Activated CD8-positive, alpha-beta memory T cell treated with anti-CD3 and anti-CD28 coated beads, Interleukin-2, amount 50 U/mL, for 4 hours (primary cell): ENCODE measurements at places on chromosomes 7 and 10.

- peak; percentile 62 for DNase-seq
Measured at GRCh38 chr10:30701451-30702173, 72.1 kb upstream of the LYZL2 start.

DNA sequence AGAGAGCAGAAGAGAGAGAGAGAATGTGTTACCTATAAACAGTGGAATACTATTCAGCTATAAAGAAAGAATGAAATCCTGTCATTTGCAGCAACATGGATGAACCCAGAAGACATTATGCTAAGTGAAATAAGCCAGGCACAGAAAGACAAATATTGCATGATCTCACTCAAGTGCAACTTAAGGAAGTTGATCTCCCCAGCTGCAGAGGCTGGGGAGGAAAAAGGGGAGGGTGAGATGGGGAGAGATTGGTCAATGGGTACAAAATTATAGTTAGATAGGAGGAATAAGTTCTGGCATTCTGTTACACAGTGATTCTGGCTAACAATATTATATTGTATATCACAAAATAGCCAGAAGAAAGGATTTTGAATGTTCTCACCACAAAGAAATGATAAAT is 11.2 kb upstream of the JAZF1 start:
- no peak for DNase-seq

GRCh38 chr10:14312014-14312413 is 18.7 kb downstream of the FRMD4A start:
- DNase-seq: no peak

DNA sequence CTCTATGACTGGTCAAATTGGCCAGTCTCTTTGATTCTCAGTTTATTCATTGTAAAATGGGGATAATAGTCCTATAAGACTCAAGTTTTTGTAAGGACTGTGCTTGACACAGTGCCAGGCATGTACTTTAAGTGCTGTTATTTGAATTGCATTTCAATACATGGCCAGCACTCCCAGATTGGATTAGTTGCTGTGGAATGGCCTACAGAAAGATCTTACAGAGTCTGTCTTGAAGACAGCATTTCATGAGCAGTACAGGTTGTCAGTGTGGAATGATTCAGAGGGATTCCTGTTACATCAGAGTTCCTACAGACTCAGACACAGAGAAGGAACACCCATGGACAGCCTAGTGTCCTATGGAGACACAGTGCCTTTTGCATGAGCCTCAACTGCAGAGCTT is 238.1 kb upstream of the BMPER start:
- no peak for DNase-seq

DNA sequence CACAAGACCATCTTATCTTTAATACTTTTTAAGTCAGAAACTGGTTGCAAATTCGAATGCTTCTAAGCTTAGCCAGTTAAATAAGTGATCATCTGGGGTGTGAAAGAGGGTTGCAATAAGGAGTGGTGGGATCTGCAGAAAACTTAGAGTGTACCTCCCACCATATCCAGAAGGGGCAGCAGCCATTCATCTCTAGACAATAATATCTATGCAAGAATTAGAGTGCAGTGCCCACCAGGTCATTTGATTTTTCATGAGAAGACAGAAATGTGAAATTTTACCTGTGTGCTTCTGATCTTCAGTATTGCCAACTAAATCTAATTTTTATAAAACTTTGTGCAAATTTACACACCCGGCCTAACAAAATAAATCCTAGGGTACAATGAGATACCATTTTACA is 127.2 kb upstream of the SP4 start:
- no peak for DNase-seq

DNA sequence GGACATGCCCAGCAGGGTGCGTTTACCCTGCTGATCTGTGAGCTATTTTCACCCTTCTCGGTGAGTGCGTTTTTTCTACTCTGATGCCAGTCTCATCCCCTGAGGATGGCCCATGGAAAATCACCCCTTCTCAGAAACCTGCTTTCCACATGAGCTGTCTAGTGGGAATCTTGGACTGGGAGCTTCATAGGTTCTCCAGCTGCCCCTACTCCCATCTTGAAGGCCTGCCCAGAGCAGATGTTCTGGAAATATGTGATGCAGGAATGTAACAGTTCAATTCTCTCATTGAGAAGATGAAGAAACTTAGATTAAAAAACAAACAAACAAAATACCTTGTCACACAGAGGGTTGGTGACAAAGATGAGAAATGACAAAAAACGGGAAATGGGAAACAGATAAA is 146.9 kb upstream of the RAB11FIP2 start:
- DNase-seq: no peak
